Stimulated activated naive B cell treated with anti-CD40 and anti-IgM and Interleukin-4, amounts not matched to agents 10 μg/mL and 1 μg/mL and 100 μg/mL, for 72 hours (primary cell): ENCODE measurements at places on chromosomes 3 and 15.

DNA sequence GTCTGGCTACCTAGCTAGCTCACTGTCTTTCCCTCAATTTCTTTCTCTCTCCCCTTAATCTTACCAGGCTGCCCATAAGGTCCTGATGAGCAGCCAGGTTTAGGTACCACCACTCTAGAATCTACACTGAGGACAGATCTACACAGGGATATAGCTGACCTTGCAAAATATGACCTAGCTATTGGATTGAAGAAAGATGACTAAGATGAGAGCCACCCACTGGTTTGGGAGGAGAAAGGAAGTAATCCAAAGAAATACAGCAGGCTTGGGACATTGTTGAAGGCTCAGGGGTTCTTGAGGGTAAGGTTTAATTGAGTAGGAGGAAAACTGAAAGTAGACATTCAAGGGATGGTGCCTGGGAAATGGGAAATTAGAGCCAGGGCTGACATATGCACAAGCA is 142.0 kb upstream of the TMC3 start:
- H3K36me3 ChIP-seq, result no peaks in the 10 kb centered on the region
- peaks cover 6% of the 10 kb centered on the region for H3K27me3 ChIP-seq
- no peak for DNase-seq
- H3K4me1 ChIP-seq, result no peaks in the 10 kb centered on the region
- H3K27ac ChIP-seq, result no peak overlapping the region

GRCh38 chr3:188578576-188579363 is 424.8 kb downstream of the LPP start:
- peaks cover 22% of the 10 kb centered on the region for H3K36me3 ChIP-seq
- DNase-seq, result peak; percentile 33
- H3K27ac ChIP-seq, result peak overlapping the region; percentile 94
- peak overlapping the region; percentile 39 for H3K4me3 ChIP-seq

- DNase-seq, result no peak
- peaks cover 6% of the 10 kb centered on the region for H3K27me3 ChIP-seq
- peaks cover 28% of the 10 kb centered on the region for H3K4me1 ChIP-seq
- peak overlapping the region; percentile 1 for H3K27ac ChIP-seq
- no peaks in the 10 kb centered on the region for H3K36me3 ChIP-seq
Measured at GRCh38 chr3:72475258-72476138, 372.7 kb downstream of the SHQ1 start.

DNA sequence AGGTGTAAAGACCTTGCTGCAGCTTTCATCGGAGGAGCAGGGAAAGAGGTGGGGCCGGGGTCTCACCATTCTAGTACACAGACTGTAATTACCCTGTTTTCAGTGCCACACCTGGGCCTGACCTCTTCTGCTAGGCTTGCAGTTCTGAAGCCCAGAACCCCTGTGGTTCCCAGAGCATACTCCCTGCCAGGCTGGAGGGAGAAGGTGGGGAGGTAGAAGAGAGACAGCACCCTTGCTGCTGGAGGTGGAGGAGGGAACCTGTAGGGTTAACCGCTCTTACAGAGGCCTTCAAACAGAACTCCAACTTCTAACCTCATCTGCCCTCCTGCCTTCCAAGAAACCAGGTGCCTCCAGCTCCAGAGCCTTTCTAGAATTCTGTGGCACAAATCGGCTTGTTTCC is 27.0 kb downstream of the PCOLCE2 start:
- H3K36me3 ChIP-seq, result no peaks in the 10 kb centered on the region
- H3K27me3 ChIP-seq, result peaks cover 25% of the 10 kb centered on the region
- H3K4me3 ChIP-seq, result no peak overlapping the region
- no peak for DNase-seq

GRCh38 chr15:89899295-89899945 is 5.6 kb upstream of the AP3S2 start:
- no peak overlapping the region for H3K4me3 ChIP-seq

DNA sequence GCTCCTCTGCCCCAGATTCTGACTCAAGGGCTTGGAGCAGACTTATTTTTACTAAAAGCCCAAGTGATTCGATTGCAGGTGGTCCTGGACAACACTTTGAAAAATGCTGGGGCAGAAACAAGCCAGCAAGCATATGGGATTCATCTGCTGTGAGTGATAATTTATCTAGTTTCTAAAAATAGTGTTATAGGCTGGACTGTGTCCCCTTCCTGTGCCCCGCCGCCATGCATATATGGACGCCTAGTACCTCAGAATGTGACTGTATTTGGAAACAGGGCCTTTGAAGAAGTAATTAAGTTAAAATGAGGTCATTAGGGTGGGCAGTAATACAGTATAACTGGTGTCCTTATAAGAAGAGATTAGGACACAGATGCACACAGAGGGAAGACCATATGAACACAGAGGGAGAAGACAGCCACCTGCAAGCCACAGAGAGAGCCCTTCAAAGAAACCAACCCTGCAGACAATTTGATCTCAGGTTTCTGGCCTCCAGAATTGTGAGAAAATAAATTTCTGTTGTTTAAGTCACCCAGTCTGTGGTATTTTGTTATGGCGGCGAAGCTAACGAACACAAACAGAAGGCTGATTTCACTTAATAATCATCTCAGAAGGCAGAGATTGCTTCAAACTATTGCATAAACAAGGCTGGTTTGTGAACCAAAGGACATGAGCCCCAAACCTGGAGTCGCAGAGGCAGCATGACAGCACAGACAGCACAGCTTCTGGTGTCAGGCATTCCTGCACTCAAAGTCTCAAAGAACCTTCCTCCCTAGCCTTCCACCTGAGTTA is 59.1 kb downstream of the CCNL1 start:
- DNase-seq, result no peak
- H3K4me3 ChIP-seq, result no peak overlapping the region
- H3K4me1 ChIP-seq, result peaks cover 28% of the 10 kb centered on the region
- H3K27ac ChIP-seq, result no peak overlapping the region
- peaks cover 10% of the 10 kb centered on the region for H3K27me3 ChIP-seq
- no peaks in the 10 kb centered on the region for H3K36me3 ChIP-seq

GRCh38 chr15:58870451-58870850 is 63.0 kb downstream of the SLTM start:
- H3K4me3 ChIP-seq, result no peak overlapping the region
- no peaks in the 10 kb centered on the region for H3K4me1 ChIP-seq
- no peak overlapping the region for H3K27ac ChIP-seq
- H3K36me3 ChIP-seq, result peaks cover 9% of the 10 kb centered on the region

GRCh38 chr3:76500746-76501275 is 539.1 kb upstream of the ROBO2 start:
- DNase-seq, result no peak
- H3K27ac ChIP-seq, result no peak overlapping the region
- no peak overlapping the region for H3K4me3 ChIP-seq
- H3K4me1 ChIP-seq, result no peaks in the 10 kb centered on the region

DNA sequence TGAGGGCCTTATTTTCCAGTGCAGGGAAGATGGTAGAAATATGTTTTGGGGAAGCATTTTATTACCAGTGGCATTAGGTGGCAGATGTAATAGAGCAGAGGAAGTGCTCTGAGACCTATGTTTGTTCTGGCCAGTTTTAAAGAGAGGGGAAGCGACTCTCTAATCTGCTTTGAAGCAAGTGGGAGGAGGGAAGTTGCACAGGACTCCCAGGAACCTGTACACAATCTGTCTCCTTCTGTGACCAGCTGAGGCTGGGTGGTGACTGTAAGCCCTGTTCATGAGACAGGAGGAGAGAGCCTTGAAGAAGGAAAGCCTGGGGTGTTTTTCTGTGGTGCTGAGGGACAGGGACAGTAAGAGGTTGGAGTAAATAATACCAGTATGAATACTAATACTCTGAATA is 60.5 kb downstream of the LPP start:
- peak overlapping the region; percentile 64 for H3K4me3 ChIP-seq
- peaks cover 74% of the 10 kb centered on the region for H3K4me1 ChIP-seq
- no peaks in the 10 kb centered on the region for H3K27me3 ChIP-seq
- peaks cover 30% of the 10 kb centered on the region for H3K36me3 ChIP-seq

DNA sequence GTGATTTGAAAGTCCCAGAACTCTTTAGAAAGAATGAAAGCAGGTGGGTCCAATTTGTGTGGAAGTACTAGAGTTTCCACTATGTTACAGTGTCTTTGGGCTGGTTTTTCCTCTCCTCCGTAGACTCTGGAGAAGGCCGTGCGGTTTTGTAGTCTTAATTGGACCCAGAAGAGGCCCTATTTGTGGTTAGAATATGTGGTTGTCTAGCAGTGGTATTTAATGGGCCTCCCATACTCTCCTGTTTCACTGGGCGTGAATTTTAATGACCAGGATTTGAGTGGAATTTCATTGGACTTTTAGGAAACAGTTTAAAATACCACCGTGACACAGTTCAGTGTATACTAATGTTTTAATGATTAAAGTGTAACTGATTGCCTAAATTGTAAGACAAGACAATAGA is 182.3 kb downstream of the BBX start:
- no peaks in the 10 kb centered on the region for H3K36me3 ChIP-seq
- H3K27me3 ChIP-seq, result no peaks in the 10 kb centered on the region
- H3K4me3 ChIP-seq, result no peak overlapping the region
- H3K4me1 ChIP-seq, result peaks cover 22% of the 10 kb centered on the region
- no peak overlapping the region for H3K27ac ChIP-seq

DNA sequence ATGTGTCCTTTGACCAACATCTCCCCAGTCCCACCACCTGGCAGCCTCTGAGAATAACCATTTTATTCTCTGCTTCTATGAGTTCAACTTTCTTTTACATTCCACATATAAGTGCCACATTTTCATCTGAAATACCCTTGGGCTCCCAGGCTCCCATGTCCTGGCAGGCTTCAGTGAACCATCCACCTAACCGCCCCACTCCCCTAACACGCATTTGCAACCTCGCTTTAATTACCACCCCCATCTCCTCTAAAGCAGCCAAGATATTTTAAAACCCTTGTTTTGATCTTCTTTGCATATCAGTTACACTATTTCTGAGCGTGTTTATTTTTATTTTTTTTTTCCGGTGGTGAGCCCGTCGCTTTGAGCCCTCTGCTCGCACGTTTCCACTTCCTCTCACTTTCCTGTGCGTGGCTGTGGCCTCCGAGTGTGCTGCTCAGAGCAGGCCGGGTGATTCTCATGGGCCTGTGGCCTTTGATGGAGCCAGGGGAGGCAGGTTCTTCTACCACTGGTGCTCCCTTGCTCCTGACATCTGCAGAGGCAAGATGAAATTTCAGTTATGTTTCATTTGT is 195.4 kb upstream of the LPP start:
- DNase-seq, result no peak
- H3K4me3 ChIP-seq, result peak overlapping the region; percentile 73
- H3K4me1 ChIP-seq, result peaks cover 50% of the 10 kb centered on the region
- peak overlapping the region; percentile 84 for H3K27ac ChIP-seq

GRCh38 chr15:33309602-33310276 is 1.0 kb upstream of the RYR3 start:
- peaks cover 43% of the 10 kb centered on the region for H3K27me3 ChIP-seq
- no peaks in the 10 kb centered on the region for H3K36me3 ChIP-seq
- no peak for DNase-seq
- no peak overlapping the region for H3K4me3 ChIP-seq
- H3K27ac ChIP-seq, result no peak overlapping the region
- peaks cover 5% of the 10 kb centered on the region for H3K4me1 ChIP-seq

- DNase-seq, result peak; percentile 11
- H3K27me3 ChIP-seq, result no peaks in the 10 kb centered on the region
- peaks cover 13% of the 10 kb centered on the region for H3K4me1 ChIP-seq
- H3K36me3 ChIP-seq, result peaks cover 2% of the 10 kb centered on the region
- H3K4me3 ChIP-seq, result peak overlapping the region; percentile 74
Measured at GRCh38 chr15:52651868-52652267, 27.3 kb downstream of the ATOSA start.

DNA sequence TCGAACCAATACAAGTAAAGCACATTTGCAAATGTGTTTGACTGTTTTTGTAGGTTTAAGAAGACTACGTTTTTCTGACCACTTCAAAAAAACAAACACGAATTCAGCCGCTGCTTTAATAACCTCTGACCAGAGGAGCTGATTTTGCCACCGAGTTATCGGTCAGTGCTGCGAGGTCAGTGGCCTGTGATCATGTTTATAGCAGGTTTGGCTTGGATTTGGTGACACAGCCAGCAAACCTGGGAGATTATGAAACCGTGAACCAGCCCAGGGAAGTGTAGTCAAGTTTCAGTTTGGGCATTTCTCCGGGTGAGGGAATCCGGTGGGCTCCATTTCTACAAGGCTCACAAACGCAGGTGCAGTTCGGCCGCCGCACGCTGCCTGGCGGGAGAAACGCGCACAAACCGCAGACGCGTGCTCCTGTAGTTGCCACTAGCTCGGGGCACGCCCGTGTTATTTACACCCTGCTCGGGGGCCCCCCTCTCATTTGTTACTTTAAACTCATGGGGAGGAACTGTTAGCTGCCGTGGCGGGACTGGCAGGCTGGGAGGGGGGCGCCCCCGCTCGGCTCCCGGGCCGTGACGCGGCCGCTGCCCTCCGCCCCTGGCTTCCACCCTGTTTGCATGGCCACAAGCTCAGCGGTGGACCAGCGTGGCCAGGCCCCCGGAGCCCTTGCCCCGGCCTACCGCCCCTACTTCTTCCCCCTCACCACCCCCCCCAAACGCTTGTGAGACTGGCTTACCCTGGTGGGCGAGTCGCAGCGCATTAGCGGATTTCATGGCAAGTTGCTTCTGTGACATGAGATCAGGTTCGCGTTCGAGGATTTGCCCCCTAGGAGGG is 13.6 kb upstream of the ONECUT1 start:
- DNase-seq, result no peak
- peak overlapping the region; percentile 61 for H3K27ac ChIP-seq
- peaks cover 76% of the 10 kb centered on the region for H3K27me3 ChIP-seq
- peaks cover 23% of the 10 kb centered on the region for H3K4me1 ChIP-seq

DNA sequence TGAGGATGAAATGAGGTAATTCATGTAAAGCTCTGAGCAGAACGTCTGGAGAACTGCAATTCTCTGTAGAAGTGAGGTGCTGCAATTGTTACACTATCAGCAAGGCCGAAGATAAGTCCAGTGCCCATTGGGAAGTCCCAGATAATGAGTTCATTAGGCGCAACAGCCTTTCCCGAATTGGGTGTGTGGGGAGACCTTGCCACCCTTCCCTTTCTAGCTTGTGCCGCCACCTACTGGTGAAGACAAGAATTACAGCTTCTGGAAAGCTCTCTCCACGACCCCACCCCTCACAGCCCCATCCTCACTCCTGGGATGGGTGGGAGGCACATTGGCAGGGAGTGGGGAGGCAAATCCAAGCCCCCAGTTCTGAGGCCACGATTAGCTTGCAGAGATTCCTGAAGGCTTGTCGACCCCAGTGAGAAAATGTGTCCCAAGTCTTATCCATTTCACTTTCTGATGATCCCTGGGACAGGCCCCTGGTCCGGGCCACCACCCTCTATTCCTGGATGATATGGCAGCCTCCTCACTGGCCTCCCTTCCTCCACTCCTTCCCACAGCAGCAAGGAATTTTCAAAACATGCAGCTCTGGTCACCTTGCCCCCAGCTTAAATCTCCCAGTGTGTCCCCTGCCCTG is 36.4 kb downstream of the FAM3D start:
- no peaks in the 10 kb centered on the region for H3K27me3 ChIP-seq
- H3K4me3 ChIP-seq, result no peak overlapping the region
- no peak overlapping the region for H3K27ac ChIP-seq
- H3K36me3 ChIP-seq, result no peaks in the 10 kb centered on the region

- H3K4me1 ChIP-seq, result no peaks in the 10 kb centered on the region
- H3K36me3 ChIP-seq, result no peaks in the 10 kb centered on the region
- H3K27ac ChIP-seq, result no peak overlapping the region
Measured at GRCh38 chr3:107325446-107325845, 51.8 kb upstream of the CCDC54 start.

DNA sequence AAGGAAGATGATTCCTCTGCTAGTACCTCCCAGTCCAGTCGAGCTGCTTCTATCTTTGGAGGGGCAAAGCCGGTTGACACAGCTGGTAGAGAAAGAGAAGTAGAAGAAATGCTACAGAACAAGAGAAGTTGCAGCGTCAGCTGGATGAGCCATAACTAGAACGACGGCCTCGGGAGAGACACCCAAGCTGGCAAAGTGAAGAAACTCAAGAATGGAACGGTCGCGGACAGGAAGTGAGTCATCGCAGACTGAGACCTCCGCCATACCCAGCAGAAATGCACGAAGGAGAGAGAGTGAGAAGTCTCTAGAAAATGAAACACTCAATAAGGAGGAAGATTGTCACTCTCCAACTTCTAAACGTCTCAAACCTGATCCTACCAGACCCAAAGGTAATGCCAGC is 19.0 kb upstream of the PARP14 start:
- DNase-seq, result no peak
- H3K36me3 ChIP-seq, result no peaks in the 10 kb centered on the region
